ENCODE measurements at places on chromosomes 5 and 9.
A peak's percentile ranks its signal among the peaks of the same experiment; 100 is the strongest.

DNA sequence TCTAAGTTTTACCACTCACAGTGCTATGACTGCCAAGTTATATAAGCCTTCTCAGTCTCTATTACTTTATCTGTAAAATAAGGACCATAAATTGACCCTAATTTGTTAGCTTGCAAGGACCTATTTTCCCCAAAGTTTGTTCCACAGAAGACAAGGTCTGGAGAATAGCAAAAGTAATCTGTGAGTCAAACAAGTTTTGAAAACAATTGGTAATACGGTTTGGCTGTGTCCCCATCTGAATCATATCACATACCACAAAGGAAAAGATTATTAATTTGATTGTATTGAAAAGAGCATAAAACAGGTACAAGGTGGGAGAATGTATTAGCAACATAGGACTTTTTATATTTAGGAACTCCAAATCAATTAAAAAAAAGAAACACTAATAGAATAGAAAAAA is 124.0 kb upstream of the TARS1 start:
- no peak for DNase-seq

DNA sequence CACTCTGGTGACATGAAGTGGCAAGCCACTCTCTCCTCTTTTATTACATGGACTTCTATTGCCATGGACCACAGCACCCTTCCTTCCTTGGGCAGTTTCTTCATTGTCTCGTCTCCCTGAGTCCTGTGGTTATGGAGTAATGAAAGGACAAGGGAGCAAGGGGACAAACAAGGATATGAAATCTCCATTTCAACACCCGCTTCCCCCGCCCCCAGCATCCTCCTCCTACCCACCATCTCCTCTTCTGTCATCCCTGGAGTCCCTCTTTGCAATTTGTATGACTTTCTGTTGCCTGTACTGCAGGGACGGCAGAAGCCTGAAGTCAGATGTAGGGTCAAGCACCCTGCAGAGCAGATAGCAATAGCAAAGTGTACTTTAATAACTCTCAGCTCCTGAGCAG is 300.7 kb upstream of the CLINT1 start:
- no peak for DNase-seq

GRCh38 chr5:95870105-95870672 is 47.7 kb upstream of the GLRX start:
- peak; percentile 18 for DNase-seq

- no peak for DNase-seq
These were observed 50.0 kb downstream of the RCL1 start for GRCh38 chr9:4842734-4843133.

GRCh38 chr5:115068239-115069086 is 101.2 kb downstream of the TRIM36 start:
- no peak for DNase-seq

- no peak for DNase-seq
These were observed 217.0 kb downstream of the SREK1 start for GRCh38 chr5:66361070-66361469.

All from activated CD8-positive, alpha-beta memory T cell treated with anti-CD3 and anti-CD28 coated beads, Interleukin-2, amount 50 U/mL, for 4 hours (primary cell).